ENCODE measurements at places on chromosomes 4 and X.

GRCh38 chrX:83511208-83511607 lies 3.1 kb downstream of the POU3F4 start:
- DNase-seq = peak; percentile 78

- no peak for DNase-seq
Observed at GRCh38 chrX:133359466-133359865, 55.8 kb downstream of the GPC4 start.

GRCh38 chrX:39682778-39683177 lies 415.0 kb downstream of the BCOR start:
- DNase-seq = no peak

GRCh38 chr4:34182306-34182705 lies 2062.0 kb downstream of the ARAP2 start:
- no peak for DNase-seq

DNA sequence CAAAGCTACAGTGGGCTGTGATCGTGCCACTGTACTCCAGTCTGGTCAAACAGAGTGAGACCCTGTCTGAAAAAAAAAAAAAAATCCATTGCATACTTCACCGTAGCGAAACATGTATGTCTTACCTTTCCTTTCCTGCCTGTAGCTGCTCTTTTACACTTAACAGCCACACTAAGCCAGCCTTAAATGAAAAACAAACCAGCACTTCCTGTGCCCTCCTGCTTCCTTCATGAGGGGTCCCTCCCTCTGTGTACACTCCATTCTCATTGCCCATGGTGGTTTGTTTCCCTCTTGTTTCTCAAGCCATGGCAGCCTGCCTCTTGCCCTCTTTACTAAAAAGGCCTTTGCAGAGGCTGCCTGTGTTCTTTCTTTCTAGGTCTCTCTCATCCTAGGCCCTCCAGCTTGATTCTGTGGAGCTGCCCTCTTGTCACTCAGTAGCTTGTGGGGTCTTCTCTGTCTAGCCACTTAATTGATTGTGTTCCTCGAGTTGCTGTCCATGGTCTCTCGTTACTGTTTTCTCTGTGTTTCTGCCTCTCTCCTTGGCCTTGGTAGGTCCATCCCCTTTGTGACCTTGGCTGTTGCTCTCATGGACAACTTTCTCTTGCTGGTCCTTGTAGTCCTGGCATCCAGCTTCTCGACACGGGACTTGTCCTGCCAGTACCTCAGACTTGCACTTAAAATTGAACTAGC lies 52.1 kb upstream of the MSANTD1 start:
- no peak for DNase-seq

DNA sequence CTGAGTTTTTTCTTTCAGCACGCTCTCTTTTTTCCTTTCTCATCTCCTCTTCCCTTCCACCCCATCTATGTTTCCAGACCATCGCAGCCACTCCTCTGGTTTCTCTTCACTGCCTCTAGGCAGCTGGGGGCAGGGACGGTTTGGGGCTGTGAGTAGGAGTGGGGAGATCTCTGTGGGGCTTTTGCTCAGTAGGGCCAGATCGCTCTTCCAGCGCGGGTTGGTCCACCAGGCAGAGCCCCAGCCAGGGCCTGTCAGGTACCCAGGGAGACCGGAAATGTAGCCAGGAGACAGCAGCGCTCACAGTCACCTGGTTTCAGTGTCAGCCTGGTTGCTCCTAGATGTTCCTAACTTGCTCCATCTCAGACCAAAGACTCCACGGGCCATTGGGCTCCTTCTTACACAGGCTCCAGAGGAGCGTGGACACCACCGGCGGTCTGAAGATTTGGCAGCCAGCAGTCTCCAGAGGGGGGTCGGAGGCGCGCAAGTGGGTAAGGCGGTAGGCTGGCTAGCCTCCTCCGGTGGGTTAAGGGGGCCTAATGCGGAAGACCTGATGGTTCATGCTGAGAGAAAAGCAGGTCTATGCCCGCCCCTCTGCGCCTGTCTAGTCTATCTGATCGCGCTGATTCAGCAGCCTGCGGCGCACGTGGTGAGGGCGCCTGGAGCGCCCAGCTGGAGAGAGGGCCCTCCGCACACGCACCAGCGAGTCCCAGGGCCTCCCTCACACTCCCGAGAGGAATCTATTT lies 1.8 kb downstream of the FGF5 start:
- peak; percentile 80 for DNase-seq

DNA sequence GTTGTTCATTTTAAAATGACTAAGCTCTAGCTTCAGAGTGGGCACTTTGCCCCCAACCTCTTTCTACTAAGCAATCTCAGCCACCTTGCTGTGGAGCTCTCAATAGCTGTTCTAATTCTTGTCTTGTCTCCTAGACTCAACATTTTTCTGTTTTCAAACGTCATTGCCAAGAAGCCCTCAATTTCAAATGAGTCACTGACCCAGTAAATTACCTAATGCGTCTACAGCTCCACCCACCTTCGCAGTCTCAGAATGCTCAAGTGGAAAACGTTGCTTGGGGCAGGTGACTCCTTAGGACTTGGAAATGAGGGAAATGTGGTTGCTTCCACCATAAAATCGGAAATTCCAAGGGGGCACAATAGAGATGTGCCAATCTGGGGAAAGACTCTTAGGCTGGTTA lies 59.0 kb downstream of the ING2 start:
- DNase-seq = peak; percentile 65

- no peak for DNase-seq
Observed at GRCh38 chrX:77786365-77786680, 307 bp upstream of the ATRX start.

GRCh38 chr4:88610771-88611170 lies 18.5 kb downstream of the HERC3 start:
- peak; percentile 84 for DNase-seq

- peak; percentile 99 for DNase-seq
Observed at GRCh38 chr4:125314676-125315575, at the start of gene FAT4. FAT4 (plus strand) TSS chr4:125314955; CDS start chr4:125316412, 1,457 bp downstream.

DNA sequence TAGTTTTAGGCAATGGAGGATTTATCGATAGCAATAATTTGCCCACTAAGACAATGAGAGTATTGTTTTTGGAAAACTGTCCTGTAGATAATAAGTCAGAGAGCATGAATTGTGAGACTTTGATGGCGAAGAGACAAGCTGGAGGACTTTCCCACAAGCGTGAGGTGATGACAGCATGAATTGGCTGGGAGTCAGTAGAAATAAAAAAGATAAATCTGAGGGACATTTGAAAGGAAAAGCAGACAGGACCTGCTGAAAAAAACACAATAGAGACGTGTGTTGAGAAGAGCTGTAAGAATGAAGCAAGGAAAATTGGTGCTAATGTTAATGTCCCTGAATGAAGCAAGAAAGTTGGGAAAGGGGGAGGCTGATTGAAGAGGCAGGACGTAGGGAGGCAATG lies 233.5 kb downstream of the DCTD start:
- no peak for DNase-seq

DNA sequence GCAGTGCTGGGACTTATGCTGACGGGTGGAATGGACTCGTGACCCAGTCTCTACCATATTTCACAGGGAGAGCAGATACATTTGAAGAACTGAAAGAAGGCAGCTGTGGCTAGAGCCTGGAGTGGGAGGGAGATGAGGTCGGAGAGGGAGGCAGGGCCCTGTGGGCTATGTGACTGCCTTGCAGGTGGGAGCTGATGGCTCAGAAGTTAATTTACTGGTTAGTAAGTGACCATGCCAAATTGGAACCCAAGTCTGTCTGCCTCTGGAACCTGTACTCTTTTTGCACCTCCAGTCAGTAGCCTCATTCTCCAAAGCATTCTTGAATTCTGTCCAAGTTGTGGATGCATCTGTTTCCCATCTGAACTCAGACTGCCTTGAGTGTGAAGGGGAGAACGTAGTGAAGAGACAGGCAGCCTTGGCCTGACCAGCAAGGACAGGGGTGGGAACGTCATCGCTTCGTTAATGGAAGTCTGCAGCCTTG lies 92.3 kb downstream of the REPS2 start:
- DNase-seq = peak; percentile 55

DNA sequence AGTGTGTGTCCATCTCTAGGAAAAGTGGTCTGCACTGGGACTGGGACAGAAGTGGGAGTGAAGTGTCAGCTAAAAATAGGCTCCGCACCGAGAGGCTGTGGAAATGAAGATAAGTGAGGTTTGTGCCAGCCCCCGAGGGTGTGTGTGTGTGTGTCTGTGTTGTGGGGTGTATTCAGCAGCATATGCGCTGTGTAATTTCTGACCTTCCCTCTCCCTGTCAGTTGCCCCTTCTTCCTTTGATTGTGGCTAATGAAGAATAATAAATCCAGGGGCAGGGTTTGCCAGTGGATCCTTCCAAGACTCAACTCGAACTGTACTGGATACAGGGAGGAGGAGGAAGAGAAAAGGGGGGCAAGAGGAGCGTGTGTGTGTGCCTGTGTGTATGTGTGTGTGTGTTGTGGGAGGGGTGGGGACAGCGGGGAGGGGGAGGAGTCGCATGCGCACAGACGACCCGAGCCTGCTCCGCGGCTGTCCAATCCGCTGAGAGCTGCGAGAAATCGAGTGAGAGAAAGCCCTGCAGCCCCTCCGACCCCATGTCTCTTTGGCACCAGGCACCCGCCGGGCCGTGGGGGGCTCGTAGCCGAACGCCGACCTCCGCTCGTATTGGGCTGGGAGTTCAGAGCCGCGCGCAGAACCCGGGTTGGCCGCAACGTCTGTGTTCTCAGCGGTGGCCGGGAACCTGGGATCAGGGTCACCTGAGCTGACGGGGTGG lies 916 bp upstream of the POU4F2 start:
- no peak for DNase-seq

GRCh38 chr4:109294006-109294405 lies 8.5 kb downstream of the COL25A1 start:
- no peak for DNase-seq

GRCh38 chr4:165873298-165874071 lies 448 bp downstream of the TLL1 start:
- DNase-seq = peak; percentile 77

GRCh38 chrX:38917954-38918353 lies 116.7 kb downstream of the MID1IP1 start:
- no peak for DNase-seq

DNA sequence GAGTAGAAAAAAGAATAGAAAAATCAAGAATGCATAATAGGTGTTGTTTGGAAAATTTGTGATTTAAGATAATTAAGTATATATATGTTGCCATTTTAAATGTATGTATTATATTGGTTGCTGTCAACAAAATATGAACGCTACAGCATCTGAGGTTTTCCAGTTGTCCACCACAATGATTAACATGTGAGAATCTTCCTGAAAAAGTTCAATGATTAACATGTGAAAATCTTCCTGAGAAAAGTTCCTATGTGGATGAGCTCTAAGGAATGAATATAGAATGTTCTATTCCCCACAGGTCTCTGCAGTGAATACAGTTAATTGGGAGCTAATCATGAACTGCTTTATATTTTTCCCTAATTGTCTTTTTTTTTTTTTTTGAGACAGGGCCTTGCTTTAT lies 214.7 kb downstream of the CBR4 start:
- no peak for DNase-seq

DNA sequence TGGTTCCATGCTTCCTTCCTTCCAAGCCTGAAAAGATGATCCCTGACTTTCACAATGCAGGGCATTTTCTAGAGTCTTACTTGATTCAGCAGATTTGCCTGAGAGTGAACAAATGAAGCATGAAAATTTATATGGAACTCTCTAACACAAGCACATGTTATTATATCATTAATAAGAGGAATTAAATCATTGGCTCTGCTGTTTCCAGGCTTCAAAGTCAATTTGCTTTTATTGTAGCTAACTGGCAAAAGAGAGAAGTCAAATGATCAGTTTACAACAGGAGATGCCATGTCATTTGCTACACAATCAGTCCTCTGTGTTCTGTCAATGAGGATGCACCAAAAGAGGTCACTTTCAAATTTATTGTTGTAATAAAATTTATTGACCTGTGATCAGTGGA lies 101.5 kb upstream of the UGT8 start:
- DNase-seq = no peak

DNA sequence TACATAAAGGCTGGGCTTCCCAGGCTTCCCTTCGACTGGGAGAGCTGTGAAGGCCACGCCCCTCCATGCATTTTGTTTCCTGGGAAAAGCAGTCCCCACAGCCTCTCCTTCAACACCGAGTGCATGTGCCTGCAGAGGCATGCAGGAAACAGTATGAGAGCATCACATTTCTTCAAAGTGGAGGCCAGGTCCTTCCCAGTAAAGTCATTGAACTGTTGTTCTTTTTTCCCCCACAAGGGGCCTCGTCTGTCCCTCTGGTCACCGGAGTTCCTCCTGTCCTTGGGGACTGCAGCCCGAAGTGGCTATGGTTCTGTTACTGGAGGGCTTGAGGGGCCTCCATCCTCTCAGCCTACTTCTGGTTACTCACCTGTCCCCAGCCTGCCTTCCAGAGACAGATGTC lies 56.0 kb downstream of the RAI2 start:
- DNase-seq = no peak

GRCh38 chr4:68948044-68948743 lies 3.4 kb downstream of the UGT2A3 start:
- DNase-seq = no peak

- peak; percentile 59 for DNase-seq
Observed at GRCh38 chrX:117972711-117973109, 143.9 kb downstream of the KLHL13 start.

DNA sequence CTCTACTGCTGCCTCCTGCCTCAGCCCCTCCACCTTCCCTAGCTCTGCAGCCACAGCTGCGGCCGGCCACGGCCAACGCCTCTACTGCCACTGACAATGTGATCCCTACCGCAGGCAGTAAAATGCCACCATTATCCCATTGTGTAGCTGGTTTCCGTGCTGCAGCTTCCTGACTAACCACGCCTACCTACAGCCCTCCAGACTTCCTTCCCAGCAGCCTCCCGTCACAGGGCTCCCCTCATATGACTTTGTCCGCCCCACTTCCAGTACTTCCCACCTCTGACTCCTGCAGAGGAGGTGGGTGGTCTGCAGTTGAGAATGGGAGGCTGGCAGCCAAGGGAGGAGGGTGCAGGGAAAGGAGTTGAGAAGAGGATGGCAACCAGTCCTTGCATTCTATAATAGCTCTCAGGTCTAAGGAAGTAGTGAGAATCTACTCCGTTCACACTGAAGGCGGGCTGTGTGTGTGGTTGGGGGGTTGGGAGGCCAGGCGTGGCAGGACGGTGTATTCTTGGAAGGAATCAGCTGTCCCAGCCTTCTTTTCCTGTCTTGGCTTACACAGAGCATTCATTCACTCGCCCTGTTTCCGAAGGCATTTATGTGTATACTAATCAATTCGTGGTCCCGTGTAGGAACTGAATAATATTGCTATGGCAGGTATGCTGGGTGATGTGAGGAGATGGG lies 33.1 kb upstream of the USP51 start:
- DNase-seq = no peak

GRCh38 chrX:20968996-20969395 lies 405.2 kb upstream of the CNKSR2 start:
- DNase-seq = peak; percentile 64

GRCh38 chr4:3521621-3522325 lies 10.4 kb downstream of the LRPAP1 start:
- no peak for DNase-seq

DNA sequence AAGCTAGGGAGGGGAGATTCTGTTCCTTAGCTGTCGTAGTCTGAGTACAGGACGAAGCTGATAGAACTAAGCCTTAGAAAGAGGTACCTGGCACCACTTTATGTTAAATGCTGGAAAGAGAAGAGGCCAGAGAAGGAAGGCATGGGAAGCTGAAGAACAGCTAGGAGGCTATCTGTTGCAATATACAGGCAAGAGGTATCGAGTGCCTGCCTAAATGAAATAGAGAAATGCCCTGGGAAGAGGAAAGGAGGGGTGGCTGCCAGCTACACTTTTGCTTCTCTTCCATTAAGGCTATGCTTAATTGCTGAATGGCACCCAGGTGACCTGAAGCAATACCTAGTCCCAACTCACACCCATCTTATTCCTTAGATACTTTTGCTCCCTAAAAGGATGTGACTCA lies 380.4 kb upstream of the FGF13 start:
- DNase-seq = no peak

GRCh38 chr4:53173576-53173975 lies 192.3 kb downstream of the SCFD2 start:
- no peak for DNase-seq

- DNase-seq = peak; percentile 52
Observed at GRCh38 chr4:116358633-116359222, 726.6 kb downstream of the TRAM1L1 start.

All from astrocyte of the hippocampus (primary cell).